Skeletal muscle cell (primary cell): ENCODE measurements at places on chromosomes 7 and 10.

- DNase-seq: no peak
Measured at GRCh38 chr10:93712593-93712992, 10.2 kb upstream of the FRA10AC1 start.

DNA sequence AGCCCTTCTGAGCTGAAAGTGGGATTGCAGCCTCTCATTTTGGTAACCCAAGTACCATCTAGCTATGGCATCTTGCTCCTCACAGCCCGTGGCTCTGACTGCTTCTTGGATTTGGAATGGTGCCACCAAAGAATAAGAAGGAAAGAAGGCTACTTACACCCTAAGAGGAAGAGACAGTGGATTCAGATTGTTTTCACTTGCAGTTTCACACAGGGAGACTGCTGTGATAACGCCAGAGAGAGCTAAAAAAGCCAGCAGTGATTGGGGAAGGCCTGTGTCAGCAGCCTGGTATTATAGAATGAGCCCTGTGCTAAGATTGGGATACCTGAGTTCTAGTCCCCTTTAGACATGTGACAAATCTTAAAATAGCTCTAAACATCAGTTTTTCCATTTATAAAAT lies 3.6 kb upstream of the LRRC4 start:
- DNase-seq: no peak

GRCh38 chr10:132937861-132938260 lies 4.5 kb downstream of the CFAP46 start:
- no peak for DNase-seq

GRCh38 chr7:104883248-104883717 lies 130.7 kb upstream of the KMT2E start:
- DNase-seq: no peak

- no peak for DNase-seq
Measured at GRCh38 chr10:80444646-80445319, 9.3 kb upstream of the TSPAN14 start.

- DNase-seq: no peak
Measured at GRCh38 chr10:13068484-13068883, 31.5 kb upstream of the OPTN start.

- DNase-seq: no peak
Measured at GRCh38 chr7:158063850-158064610, 523.6 kb downstream of the PTPRN2 start.

DNA sequence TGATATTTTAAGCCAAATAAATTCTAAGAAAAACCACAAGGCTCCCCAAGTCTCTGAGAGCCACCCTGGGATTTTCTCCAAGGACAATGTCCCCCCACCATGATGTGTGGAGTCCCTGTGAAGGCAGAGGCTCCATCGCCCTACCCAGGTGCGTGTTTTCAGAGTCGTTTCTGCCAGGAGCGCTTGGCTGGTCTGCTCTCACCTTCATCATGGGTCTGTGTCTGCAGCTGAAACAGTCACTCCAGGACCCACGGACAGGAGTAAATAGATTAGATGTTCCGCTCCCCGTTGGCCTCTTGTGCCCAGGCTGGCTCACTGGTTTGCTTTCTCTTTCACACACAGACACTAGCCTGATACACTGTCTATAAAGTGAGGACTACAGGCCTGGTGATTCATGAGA lies 217.5 kb downstream of the SFMBT2 start:
- DNase-seq: no peak

- DNase-seq: no peak
Measured at GRCh38 chr7:120770206-120770605, 87.7 kb downstream of the TSPAN12 start.

GRCh38 chr10:15453926-15454325 lies 82.8 kb upstream of the FAM171A1 start:
- DNase-seq: no peak

DNA sequence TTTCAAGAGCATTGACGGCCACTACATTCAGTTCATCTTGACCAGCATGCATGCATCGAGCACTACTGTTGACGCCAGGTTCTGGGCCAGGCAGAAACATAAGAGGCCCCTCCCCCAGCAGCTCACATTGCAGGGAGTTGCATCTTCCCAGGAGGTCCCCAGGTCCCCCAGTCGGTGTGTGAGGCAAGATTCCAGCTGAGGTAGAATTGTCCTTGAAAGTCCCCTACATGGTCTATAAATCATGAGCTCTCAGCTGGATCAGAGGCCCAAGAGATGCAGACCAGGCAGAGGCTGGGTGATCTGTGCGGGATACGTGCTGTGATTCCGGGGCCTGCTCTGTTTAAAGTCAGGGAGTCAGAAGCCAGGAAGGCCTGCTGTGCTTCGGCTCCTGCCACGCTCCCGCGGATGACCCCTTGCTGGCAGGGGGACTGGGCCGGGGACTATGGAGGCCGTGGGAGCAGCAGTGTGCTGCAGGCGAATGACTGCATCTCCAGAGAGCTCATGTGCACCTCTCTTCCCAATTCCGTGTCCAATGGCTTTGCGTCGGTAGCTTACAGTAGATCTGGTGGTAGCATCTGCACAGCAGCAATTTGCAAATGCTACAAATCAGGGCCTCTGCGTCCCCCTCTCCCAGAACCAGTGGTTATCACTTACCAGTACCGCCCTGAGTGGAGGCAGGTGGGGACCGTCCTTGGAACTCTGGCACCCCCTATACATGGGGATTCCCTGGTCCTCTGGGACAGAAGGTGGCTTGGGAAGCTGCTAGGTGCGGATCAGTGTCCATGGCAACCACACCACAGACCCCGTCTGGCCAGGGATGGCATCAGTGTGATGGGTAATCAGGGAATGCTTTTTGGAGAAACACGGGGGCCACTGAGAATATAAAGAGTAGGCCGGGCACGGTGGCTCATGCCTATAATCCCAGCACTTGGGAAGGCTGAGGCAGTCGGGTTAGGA lies 93.6 kb downstream of the RGS10 start:
- no peak for DNase-seq

- no peak for DNase-seq
Measured at GRCh38 chr10:2731940-2732339, 335.4 kb upstream of the PFKP start.

- peak; percentile 59 for DNase-seq
Measured at GRCh38 chr7:29281782-29282541, 87.4 kb downstream of the CHN2 start.

GRCh38 chr7:19143881-19144574 lies 1.2 kb downstream of the FERD3L start:
- DNase-seq: no peak

DNA sequence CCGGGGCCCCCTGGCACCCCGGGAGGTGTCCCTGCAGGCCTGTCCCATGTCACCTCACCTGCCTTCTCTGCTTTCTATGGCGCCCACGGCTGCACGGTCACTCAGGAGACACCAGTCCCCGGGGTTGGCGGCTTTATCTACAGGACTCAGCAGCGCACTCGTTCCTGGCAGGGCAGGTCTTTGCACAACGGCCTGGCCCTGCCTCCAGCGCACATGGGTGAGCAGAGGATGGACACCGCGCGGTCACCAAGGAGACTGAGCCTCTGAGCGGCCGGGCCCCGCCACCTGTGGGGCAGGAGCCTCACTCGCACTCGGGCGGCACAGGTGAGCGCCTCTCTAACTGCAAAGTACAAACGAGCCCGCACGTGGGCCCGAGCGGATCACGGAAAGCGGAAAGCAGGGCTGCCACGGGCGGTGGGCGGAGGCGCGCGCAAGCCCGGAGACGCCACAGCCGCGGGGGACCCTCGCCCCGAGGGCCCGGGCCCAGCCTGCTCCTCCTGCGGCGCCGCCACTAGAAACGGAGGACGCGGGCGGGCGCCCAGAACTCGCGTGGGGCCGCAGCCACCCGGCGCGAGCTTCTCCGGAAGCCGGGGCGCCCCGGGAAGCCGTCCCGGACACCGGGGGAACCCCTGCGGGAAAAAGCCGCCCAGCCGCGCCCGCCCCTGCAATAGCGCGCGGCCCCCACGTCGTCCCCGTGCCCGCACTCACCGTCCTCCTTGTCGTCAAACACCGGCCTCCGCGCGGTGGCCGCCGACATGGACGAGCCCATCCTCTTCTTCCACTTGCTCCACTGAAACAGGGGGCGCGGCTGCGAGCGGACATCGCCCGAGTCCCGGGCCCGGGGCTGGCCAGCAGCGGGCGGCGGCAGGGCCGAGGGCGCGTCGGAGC lies 642 bp downstream of the STK32C start:
- no peak for DNase-seq

- DNase-seq: no peak
Measured at GRCh38 chr7:28685242-28685643, 272.9 kb downstream of the TRIL start.
